ENCODE measurements at places on chromosomes 4 and X. TPM values are rescaled to one million over a fixed set of nuclear protein-coding genes. Genes with fewer than 3 reads are reported as not detected.

H2BW2 gene
- not detected for total RNA-seq

FHDC1 gene
- 0.04 TPM for total RNA-seq

- DNase-seq = no peak
Measured at GRCh38 chr4:171186700-171187099, 626.5 kb upstream of the GALNTL6 start.

DNA sequence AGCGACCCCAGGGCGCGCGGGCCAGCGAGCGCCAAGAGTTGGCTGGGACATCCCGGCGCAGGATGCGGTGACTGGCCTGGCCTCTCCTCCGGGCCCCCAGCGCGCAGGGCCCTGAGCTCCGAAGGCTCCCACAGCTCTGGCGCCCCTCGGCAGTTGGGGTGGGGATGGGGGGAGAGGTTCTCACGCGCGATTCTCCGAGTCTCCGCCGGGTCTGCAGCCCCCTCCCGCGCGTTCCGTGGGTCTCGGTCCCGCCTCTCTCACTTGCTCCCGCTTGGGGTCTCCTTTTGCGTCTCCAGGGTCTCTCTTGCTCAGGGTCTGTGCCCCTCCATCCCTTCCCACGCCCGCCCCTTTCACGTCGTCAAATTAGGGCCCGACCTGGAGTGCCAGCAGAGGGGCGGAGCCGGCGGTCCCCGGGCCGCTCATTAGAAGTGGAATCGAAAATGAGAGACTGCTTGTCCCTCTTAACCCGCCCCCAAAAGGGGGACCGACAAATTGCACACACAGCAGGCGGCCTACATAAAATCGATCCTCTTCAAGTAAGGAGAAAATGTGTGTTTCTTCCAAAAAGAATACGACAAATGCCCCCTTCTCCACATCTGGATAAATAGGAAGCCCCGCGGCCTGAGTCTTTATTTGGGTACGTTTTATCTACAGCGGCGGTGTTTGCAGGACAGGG is 877 bp upstream of the NKX1-1 start:
- DNase-seq = no peak

DNA sequence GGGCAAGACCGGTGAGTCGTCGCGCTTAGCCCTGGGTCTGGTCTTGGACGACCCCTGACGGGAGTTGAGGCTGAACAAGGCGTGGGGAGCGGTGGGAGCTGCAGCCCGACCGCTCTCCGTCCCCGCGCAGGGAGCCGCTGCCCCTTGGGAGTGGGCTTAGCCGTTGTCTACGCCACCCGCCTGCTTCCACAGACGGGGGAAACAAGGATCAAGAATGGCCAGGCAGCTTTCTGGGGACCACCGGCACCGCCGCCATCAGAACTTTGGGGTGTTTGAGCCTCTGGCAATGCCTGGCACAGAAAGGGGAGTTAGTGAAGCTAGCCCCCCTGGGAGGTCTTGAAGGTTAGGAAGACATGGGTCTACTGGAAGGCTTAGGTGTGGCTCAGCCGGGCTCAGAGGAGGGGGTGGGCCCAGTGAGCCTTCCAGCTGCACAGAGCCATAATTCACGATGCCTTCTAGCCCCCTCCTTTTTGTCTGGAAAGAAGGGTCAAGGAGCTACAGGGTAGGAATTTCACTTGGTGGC is 583 bp downstream of the RASL11B start:
- no peak for DNase-seq

- DNase-seq = no peak
Measured at GRCh38 chrX:124254611-124255010, 77.8 kb upstream of the TEX13D start.

- no peak for DNase-seq
Measured at GRCh38 chr4:56086561-56086960, 137.8 kb downstream of the CEP135 start.

All from CD8-positive, alpha-beta memory T cell (primary cell).